RPMI7951 (cell line): ENCODE measurements at places on chromosomes 7 and 10.

- no peak for DNase-seq
These were observed 179.9 kb downstream of the DIP2C start for GRCh38 chr10:509361-510102.

DNA sequence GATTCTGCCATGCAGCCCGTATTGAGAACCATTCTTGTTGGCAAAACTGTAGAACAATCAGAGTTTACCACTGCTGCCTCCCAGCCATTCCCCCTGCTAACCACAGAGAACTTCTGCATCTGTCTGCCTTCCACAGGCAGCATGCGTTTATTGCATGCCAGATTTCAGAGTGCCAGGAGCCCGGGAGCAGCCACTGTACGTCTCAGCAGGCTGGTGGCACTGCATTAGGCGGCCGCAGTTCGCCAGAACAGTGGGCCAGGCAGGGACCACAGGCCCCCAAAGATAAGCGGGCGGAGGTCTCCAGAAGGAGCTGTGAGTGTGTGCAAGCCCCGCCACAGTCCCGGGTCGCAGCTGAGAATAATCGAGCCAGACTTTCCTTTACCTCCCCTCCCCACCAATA is 31.8 kb downstream of the ZNF467 start:
- DNase-seq = peak; percentile 35

- no peak for DNase-seq
These were observed 59.2 kb downstream of the TAX1BP1 start for GRCh38 chr7:27799212-27799611.

- no peak for DNase-seq
These were observed 367.8 kb upstream of the GALNT17 start for GRCh38 chr7:70763961-70764691.

GRCh38 chr7:458511-459245 is 61.0 kb downstream of the PDGFA start:
- no peak for DNase-seq

GRCh38 chr7:127417346-127417745 is 24.8 kb upstream of the ZNF800 start:
- DNase-seq = no peak

DNA sequence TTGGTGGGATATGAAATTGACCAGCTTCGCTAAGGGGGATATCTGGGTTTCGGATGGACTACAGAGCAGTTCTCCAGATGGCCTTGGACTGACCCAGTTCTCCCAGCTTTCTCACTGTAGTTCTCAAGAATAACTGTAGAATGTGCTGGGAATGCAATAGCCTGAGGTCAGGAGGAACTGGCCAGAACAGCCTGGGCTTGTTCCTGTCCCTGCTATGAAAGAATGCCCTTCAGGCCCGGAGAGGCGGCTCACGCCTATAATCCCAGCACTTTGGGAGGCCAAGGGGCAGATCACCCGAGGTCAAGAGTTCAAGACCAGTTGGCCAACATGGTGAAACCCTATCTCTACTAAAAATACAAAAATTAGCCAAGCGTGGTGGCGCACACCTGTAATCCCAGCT is 12.3 kb upstream of the TSPAN14 start:
- DNase-seq = no peak

- DNase-seq = peak; percentile 35
These were observed 156.3 kb upstream of the SEMA3C start for GRCh38 chr7:81075150-81075549.

DNA sequence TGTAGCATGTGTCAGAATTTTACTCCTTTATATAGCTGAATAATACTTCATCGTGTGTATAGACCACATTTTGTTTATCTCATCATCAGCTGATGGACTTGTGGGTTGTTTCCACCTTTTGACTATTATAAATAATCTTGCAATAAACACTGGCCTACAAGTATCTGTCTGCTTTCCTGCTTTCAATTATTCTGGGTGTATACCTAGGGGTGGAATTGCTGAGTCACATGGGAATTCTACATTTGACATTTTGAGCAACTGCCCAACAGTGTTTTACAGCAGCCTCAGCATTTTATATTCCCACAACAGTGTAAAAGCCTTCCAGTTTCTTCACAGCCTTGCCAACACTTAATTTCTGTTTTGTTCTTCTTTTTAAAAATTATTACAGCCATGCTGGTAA is 200.3 kb upstream of the PRSS1 start:
- DNase-seq = peak; percentile 69

DNA sequence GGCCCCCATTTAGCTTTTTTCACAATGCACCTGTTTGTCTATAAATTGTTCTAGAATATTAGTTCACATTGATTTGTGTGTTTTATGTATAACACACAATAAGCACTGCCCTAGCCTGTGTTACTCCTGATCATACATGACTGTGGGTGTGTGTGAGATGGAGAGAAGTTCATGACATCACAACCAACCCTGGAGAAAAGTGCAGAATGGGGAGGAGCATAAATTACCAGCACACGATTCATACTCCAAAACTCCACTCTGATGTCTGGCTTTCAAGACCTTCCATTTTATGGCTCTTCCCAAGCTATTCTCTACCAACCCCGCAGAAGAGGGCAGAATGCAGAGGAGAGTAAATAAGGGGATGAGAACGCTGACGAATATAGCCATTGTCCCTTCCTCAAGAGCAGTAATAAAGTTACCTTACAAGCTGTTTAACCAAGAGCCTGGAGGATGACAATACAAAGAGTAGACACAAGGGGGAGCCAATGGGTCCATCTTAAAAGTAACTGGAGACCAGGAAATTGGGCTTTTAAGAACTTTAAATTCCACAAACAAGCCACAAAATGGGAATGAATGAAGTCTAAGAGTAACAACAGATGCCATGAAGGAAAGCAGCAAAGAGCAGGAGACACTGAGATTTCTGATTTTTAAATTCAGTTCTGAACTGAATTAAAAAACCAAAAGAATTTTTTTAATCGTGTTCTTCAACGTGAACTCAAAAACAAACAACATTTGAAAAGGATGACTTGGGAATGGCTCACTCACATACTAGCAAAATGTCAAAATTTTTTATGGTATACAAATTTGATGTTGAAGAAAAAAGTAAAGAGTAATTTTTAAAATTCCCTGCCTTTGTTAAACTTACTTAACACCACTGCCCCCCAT is 159.6 kb downstream of the PARD3 start:
- peak; percentile 63 for DNase-seq

DNA sequence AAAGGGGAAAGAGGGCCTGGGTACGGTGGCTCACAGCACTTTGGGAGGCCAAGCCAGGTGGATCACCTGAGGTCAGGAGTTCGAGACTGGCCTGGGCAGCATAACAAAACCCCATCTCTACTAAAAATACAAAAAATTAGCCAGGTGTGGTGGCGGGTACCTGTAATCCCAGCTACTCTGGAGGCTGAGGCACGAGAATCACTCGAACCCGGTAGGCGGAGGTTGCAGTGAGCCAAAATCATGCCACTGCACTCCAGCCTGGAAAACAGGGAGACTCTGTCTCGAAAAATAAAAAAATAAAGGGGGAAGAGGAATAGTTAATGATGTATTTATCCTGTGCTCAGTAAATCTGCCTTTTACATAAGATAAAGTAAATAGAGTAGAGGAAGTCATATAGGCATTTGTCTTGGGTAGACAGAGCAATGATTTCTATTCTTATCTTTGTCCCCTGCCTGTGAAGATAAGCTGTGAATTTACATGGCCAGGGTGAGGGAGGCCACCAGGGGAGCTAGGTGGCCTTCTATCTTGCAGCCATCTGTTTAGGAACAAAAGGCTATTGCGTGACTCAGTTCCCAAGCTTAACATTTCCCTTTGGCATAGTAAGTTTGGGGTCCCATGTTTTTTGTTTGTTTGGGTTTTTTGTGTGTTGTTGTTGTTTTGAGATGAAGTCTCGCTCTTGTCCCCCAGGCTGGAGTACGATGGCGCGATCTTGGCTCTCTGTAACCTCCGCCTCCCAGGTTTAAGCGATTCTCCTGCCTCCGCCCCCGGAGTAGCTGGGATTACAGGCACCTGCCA is 73.2 kb upstream of the GTF2I start:
- DNase-seq = no peak

DNA sequence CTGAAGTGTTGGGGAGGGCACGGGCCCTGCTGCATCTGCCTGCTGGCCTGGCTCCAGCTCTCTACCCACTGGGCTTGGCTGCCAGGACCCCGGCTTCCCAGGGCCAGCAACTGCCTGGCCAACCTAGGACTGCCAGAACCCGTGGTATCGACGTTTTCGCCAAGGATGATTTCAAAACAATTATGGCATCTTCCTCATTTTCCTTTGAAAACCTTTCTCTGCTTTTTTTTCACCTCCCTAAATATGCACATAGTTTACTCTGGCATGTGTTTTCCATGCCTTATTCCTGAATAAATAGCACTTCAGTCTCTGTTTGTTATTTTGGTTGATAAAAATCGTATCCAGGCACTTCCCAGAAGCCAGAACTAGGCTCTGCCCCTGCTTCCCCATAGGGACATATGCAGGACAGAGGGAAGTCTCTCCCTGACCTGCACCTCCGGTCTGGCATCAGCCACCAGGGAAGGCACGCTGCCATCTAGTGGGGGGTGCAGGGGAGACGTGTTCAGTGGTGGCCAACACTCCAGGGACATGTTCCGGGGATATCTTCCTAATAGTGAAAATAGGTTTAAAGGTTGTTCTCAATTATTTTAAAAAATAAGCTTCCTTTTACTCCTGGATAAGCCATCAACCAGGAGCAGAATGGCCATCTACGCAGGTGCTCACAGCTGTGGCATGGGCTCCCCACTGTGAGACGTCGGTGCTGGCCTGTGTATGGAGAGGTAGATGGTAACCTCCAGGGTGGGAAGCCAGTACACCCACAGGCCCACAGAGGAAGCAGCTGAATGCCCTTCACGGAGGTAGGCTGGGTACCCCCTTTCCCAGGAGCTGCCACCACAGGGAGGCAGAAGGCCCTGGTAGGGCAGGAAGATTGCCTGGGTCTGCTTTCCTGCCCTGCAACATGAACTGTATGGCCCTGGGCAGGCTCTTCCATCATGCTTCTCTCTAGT is 30.7 kb upstream of the ANTXRL start:
- DNase-seq = peak; percentile 32

GRCh38 chr7:129101746-129102145 is 42.8 kb upstream of the TSPAN33 start:
- no peak for DNase-seq

- DNase-seq = no peak
These were observed 34.9 kb upstream of the CALD1 start for GRCh38 chr7:134744569-134744968.
